ENCODE measurements at places on chromosomes 3 and 15.
A peak's percentile ranks its signal among the peaks of the same experiment; 100 is the strongest.

DNA sequence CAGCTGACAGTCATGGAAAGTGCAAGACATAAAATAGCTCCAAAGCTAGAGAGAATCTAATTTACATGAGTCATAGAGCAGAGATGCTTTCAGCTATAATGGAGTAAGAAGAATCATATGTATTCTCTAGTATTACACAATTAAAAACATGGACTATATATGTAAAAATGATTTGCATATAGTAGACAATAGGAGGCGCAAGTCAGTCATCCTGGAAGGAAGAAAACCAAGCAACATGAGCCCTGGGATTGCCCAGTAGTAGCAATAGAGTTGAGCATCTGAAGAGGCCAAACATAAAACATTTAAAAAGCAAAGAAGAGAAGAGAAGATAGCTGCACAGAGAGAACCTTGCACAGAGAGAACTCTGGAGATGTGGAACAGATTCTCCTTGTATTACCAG lies 455.0 kb downstream of the EPHA3 start:
- DNase-seq, result no peak

GRCh38 chr3:103729547-103729946 lies 1294.7 kb downstream of the ZPLD1 start:
- DNase-seq, result no peak

- no peak for DNase-seq
Observed at GRCh38 chr3:3015185-3016089, 94.7 kb downstream of the IL5RA start.

GRCh38 chr3:146502887-146503460 lies 33.6 kb upstream of the PLSCR2 start:
- DNase-seq, result no peak

GRCh38 chr3:138946663-138947494 lies at the start of the genes FOXL2 and FOXL2NB:
TSS of gene FOXL2 (minus strand) at chr3:138947137. CDS start at chr3:138946722, 415 bp downstream.
TSS of gene FOXL2NB (plus strand) at chr3:138947217. CDS start at chr3:138947365, 148 bp downstream.
- peak; percentile 35 for DNase-seq
